ENCODE measurements at places on chromosomes 2 and 18. TPM values are rescaled to one million over a fixed set of nuclear protein-coding genes. Genes with fewer than 3 reads are reported as not detected.

DNA sequence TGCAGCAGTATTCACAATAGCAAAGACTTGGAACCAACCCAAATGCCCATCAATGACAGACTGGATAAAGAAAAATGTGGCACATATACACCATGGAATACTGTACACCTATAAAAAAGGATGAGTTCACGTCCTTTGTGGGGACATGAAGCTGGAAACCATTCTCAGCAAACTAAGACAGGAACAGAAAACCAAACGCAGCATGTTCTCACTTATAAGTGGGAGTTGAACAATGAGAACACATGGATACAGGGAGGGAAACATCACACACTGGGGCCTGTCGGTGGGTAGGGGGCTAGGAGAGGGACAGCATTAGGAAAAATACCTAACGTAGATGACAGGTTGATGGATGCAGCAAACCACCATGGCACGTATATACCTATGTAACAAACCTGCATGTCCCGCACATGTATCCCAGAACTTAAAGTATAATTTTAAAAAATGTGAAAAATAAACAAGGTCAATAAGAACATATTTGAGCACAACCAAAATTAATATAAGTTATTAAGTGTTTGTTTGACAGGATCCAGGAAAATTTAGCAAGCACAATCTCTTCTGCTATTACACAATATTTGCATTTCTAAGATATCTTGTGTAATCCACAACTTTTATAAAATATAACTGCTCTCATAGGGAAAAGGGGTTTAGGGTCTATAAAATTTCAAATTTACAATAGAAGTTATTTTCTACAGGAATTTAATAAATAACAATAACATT lies 22.9 kb downstream of the CCBE1 start:
- no peak for DNase-seq

DNA sequence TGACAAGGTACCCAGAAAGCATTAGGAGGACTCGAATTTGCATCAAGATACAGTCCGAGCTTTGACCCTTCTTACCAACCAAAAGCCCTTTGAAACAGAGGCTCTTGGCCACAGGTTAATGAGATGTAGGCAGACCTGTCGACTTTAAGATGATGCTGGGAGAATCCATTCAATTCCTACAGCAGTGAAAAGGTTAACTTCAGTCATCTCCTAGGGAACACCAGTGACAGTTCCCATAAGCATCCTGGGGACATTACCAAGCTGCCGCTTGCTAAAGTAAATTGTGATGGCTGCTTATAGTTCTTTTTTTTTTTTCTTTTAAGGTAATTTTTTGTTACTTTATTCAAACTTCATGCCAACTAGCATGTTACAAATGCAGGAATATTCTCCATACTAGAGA lies 379.3 kb downstream of the SOX11 start:
- no peak for DNase-seq

DNA sequence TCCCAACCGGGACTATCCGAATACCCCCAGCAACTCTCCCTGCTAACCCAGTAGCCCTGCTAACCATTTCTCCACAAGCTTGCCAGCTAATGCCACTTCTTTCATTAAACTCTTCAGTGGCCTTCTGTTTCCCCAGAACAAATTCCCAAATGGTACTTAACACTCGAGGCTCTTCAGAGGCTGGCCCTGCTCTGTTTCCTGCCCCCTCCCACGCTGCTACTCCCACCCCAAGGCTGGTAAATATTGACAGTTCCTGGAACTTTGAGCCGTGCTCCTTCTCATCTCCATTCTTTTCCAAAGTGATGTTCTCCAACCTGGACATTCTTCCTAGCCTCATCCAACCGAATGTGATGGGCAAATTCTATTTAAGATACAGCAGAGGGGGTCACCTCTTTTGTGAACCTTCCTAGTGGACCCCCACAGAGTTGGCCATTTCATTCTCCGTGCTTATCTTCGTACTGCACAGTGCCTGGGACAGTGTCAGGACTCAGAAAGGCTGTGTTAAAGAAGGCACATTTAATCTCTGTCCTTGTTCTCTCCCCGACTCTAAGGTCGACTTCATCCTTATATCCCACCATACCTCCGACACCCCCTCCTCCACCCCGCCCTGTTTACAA lies 3.2 kb upstream of the KIDINS220 start:
- DNase-seq = no peak

DNA sequence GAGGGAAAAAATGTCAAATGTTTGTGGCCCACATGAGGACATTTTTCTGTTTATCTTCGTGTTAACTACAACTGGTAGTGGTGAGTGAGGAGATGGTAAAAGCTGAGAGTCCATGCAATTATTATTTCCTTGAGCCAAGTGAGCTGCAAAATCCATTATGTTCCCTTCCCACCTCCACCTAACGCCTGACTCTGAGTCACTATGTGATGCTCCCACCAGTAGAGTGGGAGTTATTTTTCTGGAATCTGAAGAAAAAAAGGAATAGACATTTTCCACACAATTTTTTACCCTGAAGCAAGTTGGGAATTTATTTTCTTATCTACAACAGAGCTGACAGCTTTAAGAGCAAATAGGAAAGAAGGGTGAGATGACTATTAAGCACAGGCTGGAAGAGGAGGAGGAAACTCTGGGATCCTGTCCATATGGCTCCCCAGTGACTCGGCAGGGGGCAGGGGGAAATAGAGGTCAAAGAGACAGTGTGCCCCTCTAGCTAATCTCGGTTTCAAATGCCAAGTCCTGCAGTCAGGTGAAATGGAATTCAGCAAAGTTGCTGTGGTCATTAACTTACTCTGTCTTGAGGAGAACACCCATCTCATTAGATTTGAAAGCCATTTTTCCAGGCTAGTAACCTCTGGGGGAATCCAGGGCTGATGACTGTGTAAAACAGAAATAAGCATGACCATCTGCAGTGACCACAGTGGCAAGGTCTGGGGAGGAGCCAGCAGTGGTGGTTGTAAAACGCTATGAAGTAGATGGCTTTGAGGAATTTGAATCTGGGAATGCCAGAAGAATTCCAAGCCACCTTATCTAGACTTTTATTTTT lies 463.9 kb downstream of the STK39 start:
- no peak for DNase-seq

GRCh38 chr18:471716-472115 lies 28.8 kb downstream of the COLEC12 start:
- DNase-seq = no peak

Gene RAD51AP2
- 0.11 TPM for total RNA-seq

Gene KCNF1
- total RNA-seq = not detected

Gene NTSR2
- 9.1 TPM for total RNA-seq

Data from adrenal gland (tissue), 19 donors.